ENCODE measurements at places on chromosomes 3 and 15.

DNA sequence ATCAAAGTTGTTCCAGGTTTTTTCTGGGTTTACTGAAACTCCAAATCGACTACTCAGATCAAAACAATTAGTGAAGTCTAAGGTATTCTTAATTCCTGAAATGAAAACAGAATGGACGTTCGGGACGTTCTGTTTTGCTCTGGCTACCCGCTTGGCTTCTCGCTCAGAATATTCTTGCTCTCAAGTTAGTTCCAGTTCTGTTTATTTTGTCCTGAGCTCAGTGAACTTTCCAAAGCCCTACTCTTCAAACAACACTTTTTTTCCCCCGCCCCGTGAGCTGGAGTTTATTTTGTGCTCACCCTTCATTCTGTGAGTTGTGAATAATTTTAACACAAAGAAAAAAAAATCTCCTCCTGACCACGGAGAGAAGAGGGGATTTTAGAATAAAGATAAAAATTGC, 72.6 kb downstream of the SAMMSON start:
- DNase-seq = no peak

DNA sequence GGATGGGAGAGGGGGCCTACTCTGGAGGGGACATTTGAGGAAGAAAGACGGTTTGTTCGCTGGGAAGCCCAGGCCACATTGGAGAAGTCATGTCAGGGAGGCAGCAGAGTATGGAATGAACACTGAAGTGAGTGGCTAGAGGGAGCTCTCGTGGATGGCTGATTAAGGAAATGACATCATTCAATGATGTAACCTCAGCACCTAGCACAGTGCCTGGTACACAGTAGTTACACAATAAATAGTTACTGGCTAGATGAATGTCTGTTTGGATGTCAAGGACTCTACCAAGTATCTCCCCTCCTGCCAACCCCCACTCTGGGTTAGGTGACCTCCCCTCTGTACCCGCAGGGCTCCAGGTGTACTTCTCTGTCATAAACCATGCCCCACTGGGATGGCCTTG, 121.1 kb downstream of the CLSTN2 start:
- no peak for DNase-seq

GRCh38 chr3:30448450-30449289, 157.7 kb upstream of the TGFBR2 start:
- DNase-seq = no peak

- no peak for DNase-seq
These were observed 8.3 kb downstream of the STARD5 start for GRCh38 chr15:81315452-81316175.

- DNase-seq = no peak
These were observed 18.6 kb upstream of the ST8SIA2 start for GRCh38 chr15:92375057-92375456.

- no peak for DNase-seq
These were observed 39.9 kb upstream of the TNFAIP8L3 start for GRCh38 chr15:51134416-51135199.

DNA sequence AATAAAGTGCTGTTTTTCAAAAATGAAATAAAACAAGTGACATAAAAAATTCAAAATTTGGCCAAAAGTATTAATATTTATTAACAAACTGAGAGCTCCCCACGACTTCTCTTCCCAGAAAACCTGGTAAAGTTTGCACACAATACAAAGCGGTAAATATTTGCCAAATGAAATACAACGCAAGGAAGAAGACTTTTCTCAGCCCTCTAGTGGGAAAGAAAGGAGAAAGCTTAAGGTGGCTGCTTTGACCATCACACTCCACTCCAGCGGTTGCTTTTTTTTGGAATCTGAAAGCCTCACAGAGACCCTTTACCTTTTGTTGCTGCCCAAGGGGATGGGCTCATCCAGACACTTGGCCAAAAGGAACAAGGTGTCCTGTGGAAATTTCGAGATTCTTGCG, 1.1 kb upstream of the GK5 start:
- DNase-seq = no peak

- no peak for DNase-seq
These were observed 7.4 kb upstream of the DLG1 start for GRCh38 chr3:197305854-197306253.

- no peak for DNase-seq
These were observed 104.6 kb downstream of the PTPRG start for GRCh38 chr3:61665987-61666386.

DNA sequence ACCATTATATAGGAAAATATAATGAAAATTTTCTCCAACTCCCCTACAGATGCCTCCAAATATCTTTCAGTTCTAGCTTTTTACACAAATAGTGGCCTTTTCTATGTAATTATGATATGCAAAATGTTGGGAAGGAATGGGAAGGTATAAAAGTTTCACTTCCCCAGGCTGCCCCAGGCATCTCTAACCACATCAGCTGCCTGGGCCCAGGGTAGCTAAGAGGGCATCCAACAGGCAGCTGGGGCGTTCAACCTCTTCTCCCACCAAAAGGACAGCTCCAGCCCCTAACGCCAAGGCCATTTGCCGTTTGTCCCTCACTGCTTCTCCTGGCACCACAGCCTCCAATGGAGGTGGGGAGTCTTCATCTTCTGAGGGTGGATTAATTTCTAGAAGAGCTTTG, 188.1 kb upstream of the TSC22D2 start:
- no peak for DNase-seq

GRCh38 chr3:191383124-191383523, 52.8 kb upstream of the UTS2B start:
- no peak for DNase-seq

DNA sequence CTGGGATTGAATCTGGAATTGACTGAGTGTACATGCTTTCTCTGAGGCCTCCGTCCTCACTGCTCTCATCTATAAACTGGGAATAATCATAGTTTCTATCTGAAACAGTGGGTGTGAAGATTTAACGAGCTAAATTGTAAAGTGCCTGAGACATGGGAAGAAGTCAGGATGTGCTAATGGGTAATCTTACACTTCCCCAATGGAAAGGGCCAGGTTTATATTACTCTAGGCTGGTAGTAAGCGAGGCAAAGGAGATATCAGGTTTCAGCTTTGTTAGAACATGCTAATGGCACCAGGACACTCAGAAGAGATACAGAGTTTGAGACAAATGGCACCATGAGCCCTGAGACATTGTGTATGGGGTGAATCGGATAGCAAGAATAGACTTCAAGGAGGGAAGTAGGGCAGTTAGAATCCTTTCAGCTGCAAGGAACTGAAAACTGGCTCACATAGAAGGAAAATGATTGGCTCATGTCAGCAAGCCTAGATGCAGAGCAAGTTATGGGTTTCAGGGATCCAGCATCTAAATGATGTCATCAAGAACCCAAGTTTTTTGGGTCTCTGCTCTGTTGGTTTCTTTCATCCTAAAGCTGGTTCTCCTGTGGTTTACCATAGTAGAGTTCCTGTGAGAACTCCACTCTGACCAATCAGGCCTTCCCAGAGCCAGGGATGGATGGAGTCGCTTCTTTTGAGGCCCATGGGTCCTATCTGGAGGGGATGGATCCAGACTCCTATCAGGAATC, 21.8 kb downstream of the FLNB start:
- DNase-seq = no peak

- no peak for DNase-seq
These were observed 13.3 kb downstream of the GRAMD2A start for GRCh38 chr15:72184165-72184811.
